HT1080 (cell line): ENCODE measurements at places on chromosomes 1 and 21. TPM values are rescaled to one million over a fixed set of nuclear protein-coding genes. Genes with fewer than 3 reads are reported as not detected.

SERPINC1 gene
- total RNA-seq = not detected in 2 replicates

CAMK1G gene
- total RNA-seq = not detected in 2 replicates

GPR37L1 gene
- not detected in 2 replicates for total RNA-seq

BTBD8 gene
- 0.63 and 1.2 TPM in 2 replicates for total RNA-seq

OR2T2 gene
- total RNA-seq = not detected in 2 replicates

NES gene
- 0.03 and 0.13 TPM in 2 replicates for total RNA-seq

KRTAP11-1 gene
- not detected in 2 replicates for total RNA-seq

TIAM1 gene
- 1.3 and 3.5 TPM in 2 replicates for total RNA-seq

CTSE gene
- 0.17 and 0.34 TPM in 2 replicates for total RNA-seq
